Right cardiac atrium (tissue), 5 donors: ENCODE measurements at places on chromosomes 5 and 9.
A peak's percentile ranks its signal among the peaks of the same experiment; 100 is the strongest.

GRCh38 chr5:121182788-121183490 lies 668.7 kb upstream of the FTMT start:
- DNase-seq, result no peak

DNA sequence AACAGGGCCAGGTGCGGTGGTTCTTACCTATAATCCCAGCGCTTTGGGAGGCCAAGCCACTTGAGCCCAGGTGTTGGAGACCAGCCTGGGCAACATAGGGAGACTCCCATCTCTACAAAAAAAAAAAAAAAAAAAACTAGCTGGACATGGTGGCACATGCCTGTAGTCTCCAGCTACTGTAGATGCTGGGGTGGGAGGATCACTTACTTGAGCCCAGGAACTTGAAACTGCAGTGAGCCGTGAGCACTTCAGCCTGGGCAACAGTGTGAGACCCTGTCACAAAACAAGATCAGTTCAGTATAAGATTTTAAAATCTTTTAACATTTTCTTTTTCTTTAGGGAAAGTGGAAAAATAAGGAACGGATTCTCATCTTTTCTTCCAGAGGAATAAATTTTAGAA lies 2.5 kb downstream of the BRIX1 start:
- DNase-seq, result no peak

- no peak for DNase-seq
These were observed 3.8 kb downstream of the SMARCA2 start for GRCh38 chr9:2018764-2019558.

DNA sequence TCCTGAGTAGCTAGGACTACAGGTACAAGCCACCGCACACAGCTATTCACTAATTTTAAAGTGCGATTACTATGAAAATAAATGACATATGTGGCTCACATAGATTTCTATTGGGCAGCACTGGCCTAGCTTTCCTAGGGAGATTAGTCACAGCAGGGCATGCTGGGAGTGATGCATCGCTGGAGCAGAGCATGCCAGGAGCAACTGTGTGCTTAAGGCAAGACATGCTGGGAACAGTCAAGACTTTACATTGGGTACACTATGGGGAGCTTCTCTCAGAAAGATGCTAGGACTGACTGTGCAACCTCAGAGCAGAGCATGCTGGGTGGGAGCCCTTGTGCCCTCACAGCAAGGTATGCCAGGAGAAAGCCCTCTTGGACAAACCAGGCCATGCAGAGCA lies 9.3 kb downstream of the ST6GALNAC6 start:
- no peak for DNase-seq

GRCh38 chr9:17656889-17657288 lies 78.0 kb downstream of the SH3GL2 start:
- no peak for DNase-seq

GRCh38 chr9:126149661-126150060 lies 177.0 kb upstream of the MVB12B start:
- DNase-seq, result no peak

GRCh38 chr9:86836797-86837196 lies 110.5 kb downstream of the GAS1 start:
- DNase-seq, result no peak

DNA sequence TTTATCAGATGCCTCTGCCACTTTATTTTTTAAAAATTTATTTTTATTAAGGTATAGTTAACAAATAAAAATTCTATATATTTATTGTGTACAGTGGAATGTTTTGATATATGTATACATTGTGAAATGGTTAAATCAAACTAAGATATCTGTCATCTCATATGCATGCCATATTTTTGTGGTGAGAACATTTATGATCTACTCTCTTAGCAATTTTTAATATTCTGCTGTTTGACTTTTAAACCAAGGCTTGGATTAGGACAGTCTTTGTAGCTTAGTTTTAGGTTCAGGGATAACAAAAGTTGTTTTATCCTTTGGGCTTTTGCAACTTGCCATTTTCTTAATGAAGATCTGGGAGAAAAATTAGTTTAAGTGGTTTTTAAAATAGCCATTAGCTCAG lies 46.0 kb upstream of the CDKN2B start:
- DNase-seq, result no peak

DNA sequence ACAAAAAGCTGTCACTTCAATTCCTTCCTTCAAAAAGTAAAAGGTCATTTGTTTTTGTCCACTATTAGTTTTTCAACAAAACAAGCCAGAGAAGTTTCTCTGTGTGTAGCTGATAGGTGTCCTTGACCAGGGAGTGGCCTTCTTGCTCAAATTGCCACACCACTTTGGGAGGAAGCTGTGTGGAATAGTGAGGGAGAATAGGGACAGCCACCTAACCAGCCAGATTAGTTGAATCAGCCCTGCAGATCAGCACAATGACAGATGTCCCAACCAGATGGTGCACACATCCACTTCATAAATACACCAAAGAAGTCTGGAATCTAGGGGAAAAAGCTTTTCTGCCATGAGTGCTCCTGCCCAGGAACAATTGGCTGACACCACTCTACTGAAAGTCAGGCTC lies 37.2 kb downstream of the NREP start:
- no peak for DNase-seq

DNA sequence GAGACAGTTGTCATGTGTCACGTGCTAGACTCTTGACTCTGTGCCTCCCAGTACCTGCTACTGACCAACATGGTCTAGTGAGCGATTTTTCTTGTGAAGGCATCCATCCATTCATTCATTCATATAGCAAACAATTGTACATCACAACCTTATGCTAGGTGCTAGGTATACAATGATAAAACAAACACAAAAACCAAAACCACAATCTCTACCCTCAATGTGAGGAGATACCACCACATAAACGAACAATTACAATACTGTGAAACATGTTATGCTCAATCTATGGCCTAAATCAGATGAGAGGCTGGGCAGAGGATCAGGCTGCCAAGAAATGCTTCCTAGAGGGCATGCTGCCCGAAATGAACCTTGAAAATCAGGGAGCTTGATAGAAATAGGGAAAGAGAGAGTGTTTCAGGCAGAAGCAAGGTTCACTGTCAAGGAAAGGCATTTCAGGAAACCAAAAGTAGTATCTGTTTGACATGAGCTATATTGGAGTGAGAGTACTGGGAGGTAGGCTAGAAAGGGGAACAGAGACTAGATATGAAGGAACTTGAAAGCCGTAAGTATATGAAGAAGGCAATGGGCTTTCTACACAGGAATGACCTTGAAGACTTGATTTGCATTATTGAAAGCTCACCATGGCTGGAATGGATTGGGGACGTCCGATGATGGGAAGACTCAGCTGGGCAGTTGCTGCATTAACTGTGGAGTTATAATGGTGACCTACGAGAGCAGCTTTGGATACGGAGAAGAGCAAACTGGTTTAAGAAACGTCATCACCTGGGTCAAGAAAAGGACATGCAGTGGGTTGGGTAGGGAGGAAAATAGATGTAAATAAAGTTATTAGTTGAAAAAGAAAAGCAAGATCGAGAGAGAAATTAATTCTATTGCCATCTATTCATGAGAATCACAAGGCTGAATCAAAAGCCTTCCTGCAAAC lies 90.1 kb downstream of the THBS4 start:
- DNase-seq, result no peak

DNA sequence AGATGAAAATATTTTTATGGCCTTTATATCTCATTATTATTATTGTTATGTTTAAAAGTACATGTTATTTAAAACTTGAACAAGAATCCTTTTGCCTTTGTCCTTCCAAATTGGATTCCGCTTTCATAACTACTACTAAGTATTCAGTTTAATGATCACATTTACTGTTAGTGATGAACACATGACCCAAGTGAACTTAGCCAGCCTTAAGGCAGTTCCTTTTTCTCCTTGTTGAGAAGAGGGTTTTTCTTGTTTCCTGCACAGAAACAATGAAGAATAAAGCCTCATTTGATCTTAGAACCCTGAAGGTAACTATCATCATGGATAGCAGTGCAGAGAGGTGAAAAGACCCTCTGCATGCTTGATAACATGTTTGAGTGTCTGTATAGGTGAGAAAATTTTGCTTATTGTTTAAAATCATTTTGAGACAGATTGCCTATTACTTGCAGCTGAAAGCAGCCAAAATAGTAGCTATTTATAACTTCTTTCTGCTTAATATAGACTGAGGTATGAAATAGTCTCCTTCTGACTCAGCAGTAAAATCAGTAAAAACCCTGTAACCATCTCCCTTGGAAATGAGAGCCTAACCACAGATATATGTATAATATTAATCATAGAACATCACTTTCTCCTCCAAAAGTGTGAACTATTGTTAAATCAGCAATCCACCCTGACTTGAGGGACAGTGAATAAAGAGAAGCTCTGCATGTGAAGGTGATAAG lies 266.2 kb downstream of the SPATA31D1 start:
- no peak for DNase-seq

GRCh38 chr5:10579536-10580521 lies 16.0 kb downstream of the ANKRD33B start:
- DNase-seq, result no peak

DNA sequence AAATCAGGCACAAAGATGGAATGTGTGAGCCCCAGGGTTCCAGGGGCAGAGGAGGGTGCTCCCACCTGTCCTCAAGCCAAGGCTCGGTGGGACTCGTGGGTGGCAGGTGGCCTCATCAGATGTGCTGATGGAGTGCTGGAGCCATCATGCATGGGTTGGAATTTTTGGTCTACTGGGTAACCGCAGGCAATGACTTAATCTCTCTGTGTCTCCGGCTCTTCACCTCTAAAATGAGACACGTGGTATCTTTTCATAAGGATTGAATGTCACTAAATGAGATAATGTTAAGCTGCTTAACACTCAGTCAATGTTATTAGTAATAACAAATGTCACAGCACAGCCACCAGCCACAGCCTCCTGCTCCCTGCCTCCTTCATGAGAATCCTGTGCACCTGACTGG lies 245.5 kb downstream of the HSPA4 start:
- no peak for DNase-seq

GRCh38 chr9:116504893-116505480 lies 182.1 kb upstream of the TRIM32 start:
- no peak for DNase-seq

DNA sequence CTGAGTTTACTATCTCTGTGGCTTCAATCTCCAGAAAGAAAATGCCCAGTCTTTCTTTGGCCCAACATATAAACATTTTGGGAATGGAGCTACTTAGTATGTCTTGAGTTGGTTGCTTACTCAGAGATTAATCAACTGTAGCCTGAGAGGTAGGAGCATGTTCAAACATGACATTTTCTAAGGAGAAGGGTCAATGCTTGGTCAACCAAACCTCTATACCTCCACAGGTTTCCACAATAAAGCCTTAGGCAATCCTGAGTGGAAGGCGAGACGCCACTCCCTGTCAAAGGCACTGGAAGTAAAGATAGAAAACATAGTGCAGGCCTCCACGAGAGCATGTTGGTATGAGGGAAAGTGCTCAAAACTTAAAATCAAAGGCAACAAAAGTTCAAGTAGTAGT lies 411.4 kb downstream of the KCTD16 start:
- no peak for DNase-seq

- DNase-seq, result no peak
These were observed 82.6 kb downstream of the GALNT10 start for GRCh38 chr5:154273028-154273617.

DNA sequence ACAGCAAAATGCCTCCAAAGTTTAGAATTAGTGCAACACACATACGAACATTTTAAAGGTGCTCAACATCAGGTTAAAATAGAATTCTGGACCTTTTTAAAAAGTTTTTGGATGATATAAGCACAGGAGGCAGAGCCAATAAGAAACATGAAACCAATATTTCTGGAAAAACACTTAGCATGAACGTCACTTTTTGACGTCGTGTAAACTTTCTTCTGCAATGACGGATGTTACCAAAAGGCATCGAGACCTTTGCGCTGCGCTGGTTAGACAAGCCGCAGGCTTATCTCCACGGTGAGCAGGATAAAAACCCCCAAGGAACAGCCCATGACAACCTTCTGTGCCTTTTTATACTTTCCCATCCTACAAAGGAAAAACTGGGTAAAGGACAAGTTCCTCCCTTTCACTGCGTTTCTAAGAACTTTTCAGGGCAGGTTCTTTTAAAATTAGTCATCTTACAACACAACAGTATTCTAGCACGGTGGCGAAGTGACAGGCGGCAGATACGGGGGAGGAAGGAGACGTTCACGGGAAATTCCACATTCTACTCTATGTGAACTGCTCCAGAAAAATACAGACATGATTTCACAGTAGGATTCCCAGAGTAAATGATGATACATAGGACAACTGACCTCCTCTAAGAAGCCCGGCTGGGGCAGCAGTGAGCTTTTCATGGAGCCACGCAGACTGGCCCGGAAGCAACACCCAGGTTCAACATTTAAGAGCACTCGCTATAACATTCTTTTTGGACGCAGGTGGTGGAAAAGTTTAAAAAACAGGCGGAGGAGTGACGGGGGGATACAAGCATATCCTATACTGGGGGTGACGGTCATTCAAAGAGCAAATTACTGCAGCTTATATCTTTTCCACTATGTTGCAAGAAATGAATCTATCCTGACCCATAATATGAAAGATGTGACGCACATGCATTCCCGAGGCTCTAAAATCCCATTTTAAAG lies 52.4 kb downstream of the USP20 start:
- DNase-seq, result peak; percentile 58

DNA sequence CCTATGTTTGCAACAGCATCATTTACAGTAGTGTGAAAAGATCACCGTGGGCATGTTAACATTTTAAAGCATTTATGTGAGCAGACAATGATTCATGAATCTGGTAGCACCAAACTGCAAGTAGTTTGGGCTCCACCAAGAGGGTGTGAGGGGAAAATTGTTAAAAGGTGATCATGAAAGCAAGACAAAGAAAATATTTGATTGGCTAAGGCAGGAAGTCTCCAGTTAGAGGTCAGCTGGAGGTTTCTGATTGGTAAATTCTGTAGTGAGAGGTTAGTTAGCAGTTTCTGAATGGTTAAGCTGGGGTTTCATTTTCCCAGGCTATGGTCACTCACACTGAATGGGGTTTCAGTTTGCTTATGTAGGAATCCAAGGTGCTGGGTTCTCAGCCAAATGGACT lies 13.5 kb upstream of the DRD1 start:
- DNase-seq, result no peak

- DNase-seq, result no peak
These were observed 41.6 kb downstream of the CHSY3 start for GRCh38 chr5:129945774-129946270.

DNA sequence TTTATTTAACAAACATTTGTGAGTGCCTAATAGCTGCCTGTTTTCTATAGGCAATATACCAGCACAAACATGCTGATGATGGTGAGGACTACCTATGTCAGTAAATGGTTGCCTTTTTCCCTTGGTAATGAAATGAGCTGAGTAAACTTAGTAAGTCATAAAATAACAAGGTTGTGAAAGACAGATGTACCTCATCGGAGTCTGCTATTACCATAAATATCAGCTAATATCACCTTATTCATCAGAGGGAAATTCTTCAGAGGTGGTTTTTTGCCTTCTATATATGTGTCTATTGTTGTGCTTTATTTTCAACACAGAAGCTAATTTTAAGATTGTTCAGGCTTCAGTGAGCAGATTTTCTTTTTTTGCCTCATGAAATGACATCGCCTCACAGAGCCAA lies 1040.5 kb downstream of the DTWD2 start:
- DNase-seq, result no peak
